Stimulated activated CD4-positive, alpha-beta T cell treated with anti-CD3 and anti-CD28 coated beads, Interleukin-12 subunit alpha, Interleukin-12 subunit beta, amount 100 ng/mL, for 4 hours (primary cell): ENCODE measurements at places on chromosomes 5 and 9.

- no peak for DNase-seq
Observed at GRCh38 chr9:107685901-107686300, 196.3 kb upstream of the KLF4 start.

- no peak for DNase-seq
Observed at GRCh38 chr9:84940294-84940693, 270.8 kb downstream of the NTRK2 start.

DNA sequence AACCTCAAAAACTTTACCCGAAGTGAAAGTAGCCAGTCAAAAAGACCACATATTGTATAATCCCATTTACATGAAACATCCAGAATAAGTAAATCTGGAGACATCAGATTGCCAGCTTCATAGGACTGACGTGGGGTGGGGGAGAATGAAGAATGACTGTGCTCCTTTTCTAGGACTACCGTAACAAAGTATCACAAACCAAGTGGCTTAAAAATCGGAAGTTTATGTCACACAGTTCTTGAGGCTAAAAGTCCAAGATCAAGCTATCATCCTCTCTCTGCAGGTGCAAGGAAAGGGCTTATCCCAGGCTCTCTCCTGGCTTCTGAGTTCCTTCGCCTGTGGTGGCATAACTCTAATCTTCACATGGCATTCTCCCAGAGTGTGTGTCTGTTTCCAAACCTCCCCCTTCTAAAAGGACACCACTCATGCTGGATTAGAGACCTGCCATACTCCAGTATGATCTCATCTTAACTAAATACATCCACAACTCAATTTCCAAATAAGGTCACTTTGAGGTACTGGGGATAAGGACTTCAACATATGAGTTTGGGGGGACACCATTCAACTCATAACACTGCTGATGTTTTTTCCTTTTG is 25.5 kb downstream of the ADAM19 start:
- no peak for DNase-seq

- DNase-seq = no peak
Observed at GRCh38 chr9:134670042-134670525, 28.5 kb downstream of the COL5A1 start.

DNA sequence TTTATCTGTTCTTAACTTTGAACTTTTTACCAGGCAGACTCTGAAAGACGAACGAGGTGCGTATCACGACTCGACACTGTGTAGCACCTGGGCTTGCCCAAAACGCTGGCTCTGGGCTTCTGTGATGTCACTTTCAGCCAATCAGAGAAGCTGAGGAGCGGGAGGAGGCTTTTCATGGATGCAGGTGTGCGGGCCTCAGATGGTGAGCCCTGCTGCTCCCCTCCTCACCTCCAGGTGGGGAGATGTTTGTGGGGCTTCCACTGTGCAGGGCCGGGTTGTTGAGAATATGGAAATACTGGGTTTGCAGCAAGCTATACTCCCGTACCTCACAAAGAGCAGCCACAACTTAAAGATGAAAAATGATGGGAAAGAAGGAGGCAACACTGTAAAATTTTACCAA is 246.3 kb downstream of the IRX2 start:
- no peak for DNase-seq

DNA sequence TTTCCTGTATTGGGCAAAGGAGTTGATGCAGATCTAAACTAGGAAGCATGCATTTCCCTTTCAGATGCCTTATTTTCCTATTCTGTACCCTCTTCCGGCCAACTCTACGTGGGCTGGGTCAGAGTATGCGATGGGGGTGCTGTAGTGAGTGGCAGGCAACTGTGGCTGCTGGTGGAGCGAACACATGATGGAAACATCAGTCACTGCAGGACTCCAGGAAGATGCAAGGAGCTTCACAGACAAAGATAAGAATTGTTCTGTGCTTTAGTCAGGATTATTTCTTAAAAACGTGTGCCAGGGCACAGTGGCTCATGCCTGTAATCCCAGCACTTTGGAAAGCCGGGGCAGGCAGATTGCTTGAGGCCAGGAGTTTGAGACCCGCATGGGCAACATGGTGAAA is 75.1 kb downstream of the PSAT1 start:
- DNase-seq = no peak

- DNase-seq = no peak
Observed at GRCh38 chr9:3980771-3981170, 319.1 kb downstream of the GLIS3 start.

DNA sequence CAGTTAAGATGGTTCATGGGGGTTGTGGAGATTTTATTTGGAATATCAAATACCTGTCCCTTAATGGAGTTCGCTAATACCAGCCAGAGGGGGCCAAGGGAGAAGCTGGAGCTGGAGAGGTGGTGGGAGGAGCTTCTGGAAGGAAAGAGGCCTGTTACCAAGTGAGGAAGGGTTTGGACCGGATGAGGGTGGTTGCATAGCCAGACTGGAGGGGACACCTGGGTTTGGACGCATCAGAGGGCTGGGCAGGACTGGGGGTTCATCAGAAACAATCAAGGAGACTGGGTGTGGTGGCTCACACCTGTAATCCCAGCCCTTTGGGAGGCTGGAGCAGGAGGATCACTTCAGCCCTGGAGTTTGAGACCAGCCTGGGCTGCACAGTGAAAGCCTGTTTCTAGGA is 111.8 kb upstream of the IER5L start:
- DNase-seq = no peak

DNA sequence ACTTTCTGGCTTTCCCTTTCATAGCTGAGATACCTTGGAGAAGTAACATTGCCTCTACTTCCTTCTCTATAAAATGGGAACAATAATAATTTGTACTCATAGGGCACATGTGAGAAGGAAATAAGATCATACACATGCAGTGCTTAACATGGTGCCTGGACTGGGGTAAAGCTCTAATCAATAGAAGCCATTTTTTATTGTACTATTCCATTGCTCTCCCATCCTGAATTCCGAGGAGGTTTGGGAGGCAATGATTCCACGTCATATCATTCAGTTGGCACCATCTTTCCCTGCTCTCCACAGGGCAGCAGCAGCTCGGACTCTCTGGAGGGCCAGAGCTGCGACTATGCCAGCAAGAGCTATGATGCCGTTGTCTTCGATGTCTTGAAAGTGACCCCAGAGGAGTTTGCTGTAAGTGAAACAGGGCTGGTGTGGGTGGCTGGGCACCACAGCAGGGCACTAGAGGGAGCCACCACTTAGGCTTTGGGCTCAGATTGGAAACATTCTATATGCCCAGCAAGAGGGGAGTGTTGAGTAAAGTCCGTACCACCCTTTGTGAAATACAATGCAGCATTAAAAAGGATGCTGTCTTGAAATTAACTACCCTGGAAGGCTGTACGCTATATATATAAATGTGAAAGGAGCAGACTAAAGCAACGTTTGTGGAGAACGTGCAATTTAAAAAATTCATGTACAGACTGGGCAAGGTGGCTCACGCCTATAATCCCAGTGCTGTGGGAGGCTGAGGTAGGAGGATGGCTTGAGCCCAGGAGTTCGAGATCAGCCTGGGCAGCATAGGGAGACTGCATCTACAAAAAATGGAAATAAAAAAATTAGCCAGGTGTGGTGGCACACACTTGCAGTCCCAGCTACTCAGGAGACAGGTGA is 51.2 kb downstream of the RALGPS1 start:
- peak; percentile 32 for DNase-seq

DNA sequence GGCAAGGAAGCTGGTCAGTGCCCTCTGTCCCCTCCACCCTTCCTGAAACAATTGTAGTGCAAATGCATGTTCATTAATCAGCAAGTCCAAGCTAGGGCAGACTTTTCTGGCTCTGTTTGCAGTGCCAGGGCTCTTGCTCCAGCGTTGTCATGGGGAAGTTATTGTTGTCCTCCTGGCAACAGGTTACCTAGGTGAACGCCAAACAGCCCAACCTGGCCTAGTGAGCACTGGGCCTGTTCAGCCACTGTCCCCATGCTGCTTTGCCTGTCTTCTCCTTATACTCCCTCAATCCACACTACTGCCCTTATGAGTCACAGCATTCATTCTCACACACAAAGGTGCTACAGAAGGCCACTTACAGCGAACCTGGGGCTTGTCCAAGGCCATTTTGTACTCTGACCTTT is 34.5 kb upstream of the GLIS3 start:
- DNase-seq = no peak

DNA sequence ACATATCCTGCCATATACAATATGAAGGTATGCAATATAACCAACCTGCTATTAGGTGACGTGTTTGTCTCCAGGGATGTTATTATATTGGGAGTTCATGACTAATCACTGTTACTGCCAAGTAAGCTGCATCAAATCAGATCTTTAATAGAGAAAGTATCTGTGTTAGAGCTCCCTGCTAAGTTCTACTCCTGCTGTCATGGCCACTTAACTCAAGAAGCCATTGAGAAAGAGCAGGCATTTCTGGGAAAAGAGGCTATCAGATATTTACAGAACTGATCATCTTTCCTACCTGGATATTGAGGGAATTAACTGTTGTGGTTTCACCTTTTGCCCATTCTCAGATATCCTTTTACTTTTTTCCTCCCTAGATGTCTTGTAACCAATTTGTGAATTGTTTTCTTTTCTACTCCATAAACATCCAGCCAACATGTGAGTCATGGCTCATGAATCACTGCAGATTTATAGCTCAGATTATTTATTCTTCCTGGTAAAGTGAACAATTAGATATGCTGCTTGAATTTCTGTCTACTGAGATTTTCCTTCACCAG is 634.8 kb upstream of the FAM174A start:
- DNase-seq = no peak

- no peak for DNase-seq
Observed at GRCh38 chr9:16236311-16236710, 634.2 kb downstream of the BNC2 start.

- DNase-seq = no peak
Observed at GRCh38 chr9:124293718-124294506, 36.2 kb downstream of the NEK6 start.

DNA sequence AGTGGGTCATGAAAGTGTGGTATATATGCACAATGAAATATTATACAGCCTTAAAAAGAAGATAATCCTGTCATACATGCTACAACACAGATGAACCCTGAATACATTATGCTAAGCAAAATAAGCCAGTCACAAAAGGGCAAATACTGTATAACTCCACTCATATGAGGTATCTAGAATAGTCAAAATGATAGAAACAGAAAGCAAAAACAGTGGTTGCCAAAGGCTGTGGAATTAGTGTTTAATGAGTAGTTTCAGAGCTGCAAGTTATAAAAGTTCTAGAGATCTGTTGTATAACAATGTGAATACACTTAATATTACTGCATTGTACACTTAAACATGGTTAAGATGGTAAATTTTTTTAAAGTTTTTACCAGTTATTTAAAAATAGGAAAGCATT is 135.0 kb downstream of the OXCT1 start:
- DNase-seq = no peak

- no peak for DNase-seq
Observed at GRCh38 chr5:55104036-55104772, 1.8 kb downstream of the GZMA start.

DNA sequence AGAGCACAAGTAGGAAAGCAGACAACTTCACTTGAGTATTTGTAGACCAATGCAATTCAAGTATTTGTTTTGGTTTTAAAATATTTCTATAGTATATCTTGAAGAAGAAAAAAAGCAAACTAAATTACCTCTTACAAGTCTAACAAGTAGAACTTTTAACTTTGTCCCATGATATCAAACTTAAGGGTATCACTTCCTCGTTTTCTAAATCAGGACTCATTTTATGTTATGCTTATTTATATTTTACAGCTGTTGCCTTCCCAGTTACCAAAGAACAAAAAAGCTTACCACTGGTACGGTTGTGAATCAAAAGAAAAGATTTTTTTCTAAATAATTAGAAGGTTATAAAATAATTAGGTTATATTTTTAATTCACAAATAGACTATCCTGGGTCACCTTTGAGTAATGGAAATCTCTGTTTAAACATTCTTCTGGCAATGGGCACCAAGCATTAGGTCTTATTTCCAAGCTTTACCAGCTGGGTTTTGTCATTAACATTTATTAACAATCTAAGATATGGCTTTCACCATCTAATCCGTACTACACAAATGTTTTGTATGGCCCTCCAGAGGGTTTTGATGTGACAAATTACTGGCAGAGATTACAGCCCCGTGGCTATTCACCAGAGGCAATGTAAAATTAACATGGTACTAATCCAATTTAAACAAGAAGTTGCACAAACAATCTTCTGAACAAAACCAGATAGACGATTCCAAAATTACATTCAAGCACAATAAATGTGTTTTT is 63.6 kb downstream of the CEP120 start:
- DNase-seq = no peak

DNA sequence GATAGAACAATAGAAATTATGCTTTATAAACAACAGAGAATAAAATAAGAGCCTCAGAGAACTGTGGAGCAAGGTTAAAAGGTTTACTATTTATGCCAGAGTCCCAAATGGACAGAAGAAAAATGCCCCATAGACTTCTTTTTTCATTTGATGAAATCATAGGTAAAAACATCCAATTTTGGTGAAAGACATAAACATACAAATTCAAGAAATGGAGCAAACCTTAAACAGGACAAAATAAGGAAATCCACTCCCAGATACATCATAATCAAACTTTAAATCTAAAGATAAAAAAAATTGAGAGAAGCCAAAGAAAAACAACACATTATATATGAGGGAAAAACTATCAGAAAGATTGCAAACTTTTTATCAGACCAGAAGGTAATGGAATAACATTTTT is 182.8 kb downstream of the GADD45G start:
- DNase-seq = no peak

GRCh38 chr5:7395432-7395946 is 449 bp upstream of the ADCY2 start:
- no peak for DNase-seq

- no peak for DNase-seq
Observed at GRCh38 chr5:122077366-122078115, 518 bp downstream of the LOX start.

DNA sequence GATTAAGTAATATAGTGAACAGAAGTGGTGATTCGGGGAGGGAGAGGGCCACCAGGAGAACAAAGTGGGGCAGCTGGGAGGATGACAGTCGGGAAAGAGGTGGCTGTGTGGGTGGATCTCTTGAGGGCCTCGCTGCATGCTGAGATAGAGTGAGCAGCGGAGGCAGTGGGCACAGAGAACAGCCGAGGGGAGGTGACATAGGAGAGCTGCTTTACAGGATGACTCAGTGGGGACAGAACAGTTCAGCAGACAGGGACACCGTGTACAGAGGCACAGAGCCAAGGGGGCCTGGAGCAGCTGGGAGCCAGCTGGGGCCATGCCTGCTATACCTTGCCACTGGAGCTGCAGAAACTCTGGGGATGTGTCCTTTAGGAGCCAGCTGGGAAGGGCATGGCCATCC is 273.9 kb downstream of the GADD45G start:
- DNase-seq = no peak

- no peak for DNase-seq
Observed at GRCh38 chr5:126525630-126526245, 69.3 kb downstream of the ALDH7A1 start.

DNA sequence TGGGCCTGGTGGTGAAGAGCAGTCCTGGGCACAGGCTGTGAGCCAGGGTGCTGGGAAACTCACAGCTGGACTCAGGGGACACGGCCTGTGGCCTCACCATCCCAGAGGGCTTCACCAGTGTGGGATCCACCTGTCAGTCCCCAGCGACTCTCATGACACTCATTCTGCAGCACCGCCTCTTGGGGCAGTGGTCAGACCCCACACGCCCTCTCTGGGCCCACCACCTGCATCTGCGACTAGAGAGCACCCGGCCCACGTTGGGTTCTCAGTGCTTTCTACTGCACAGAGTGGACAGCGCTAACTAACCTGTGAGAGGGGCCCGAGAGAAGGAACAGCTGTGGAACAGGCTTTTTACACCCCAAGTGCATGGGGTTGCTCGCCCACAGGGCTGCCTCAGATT is 45.8 kb upstream of the GARNL3 start:
- no peak for DNase-seq
